ENCODE measurements at places on chromosomes 1 and 21. TPM values are rescaled to one million over a fixed set of nuclear protein-coding genes. Genes with fewer than 3 reads are reported as not detected.

- DNase-seq: no peak
Measured at GRCh38 chr1:204308023-204308628, 51.6 kb downstream of the PLEKHA6 start.

GRCh38 chr1:36350659-36351226 lies 27.3 kb upstream of the EVA1B start:
- no peak for DNase-seq

DNA sequence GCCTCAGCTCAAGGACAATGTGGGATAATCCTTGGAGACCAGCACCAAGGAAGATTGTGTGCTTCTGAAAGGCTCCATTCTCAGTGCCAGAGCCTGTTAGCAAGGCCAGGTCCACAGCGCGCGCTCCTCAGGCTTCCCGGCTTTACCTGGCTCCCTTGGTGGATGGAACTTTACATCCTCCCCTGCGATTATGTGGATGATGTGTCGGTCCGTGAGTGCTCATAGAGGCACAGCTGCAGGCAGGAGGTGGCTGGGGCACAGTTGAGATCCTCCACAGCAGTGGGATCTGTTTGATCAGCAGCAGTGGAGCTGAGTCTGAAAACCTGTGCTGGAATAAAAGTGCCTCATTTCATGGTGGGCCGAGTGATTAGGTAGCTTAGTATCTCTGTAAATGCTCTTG lies 62.7 kb downstream of the PRDM2 start:
- DNase-seq: no peak

DNA sequence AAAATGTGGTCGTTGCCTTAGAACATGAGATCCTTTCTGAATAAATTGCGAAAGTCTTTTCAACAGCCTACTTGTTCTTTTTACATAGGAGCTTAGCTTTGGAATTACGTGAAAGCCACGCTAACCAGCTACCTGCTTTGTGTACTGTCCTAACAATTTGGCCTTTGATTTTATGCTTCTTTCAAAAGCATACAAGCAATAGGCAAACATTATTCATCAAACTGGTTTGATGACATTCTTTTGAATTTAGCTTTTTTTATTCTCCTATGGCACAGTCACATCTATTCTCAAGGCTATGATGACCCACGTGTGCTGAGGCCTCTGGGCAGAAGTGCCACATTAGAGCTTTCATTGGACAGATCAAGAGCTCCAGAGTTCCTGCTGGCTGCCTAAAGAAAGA lies 178.0 kb upstream of the DPT start:
- DNase-seq: no peak

DNA sequence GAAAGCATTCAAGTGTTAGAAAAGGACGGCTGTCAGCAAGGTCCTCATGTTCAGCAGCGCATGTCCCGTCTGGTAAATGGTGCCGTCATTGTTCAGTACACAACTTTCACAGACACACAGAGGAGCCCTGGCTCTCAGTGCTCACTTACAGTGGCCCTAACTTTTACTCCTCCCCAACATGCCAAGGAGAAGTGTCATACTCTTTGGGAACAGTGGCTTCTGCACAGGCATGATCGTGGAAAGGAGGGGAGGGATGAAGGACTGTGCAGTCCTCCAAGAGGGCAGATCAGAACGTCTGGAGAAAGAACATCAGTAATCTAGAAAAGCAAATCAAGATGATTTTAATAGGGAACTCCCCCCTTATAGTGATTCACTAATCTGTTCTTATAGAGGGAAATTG lies 3.8 kb upstream of the GRHL3 start:
- no peak for DNase-seq

Gene CD5L
- total RNA-seq: not detected

GRCh38 chr1:214126697-214127146 lies 138.9 kb downstream of the PROX1 start:
- no peak for DNase-seq

DNA sequence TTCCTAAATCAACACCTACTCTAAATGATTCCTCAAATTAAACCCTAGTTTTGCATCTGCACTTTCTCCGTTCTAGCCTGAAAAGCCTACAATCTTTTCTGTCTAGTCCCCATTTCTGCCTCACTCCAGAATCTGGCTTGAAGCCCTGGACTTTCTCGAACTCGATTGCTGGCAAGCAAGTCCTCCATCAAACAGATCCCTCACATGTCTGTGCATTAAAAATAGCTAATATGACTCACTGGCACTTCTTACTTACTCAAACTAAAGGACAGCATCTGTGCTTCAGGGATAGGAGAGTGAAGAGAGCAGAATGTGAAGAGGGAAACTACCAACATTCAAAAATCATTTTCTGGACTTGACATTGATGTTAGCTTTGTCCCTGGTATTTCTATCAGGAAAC lies 51.8 kb upstream of the CXADR start:
- no peak for DNase-seq

DNA sequence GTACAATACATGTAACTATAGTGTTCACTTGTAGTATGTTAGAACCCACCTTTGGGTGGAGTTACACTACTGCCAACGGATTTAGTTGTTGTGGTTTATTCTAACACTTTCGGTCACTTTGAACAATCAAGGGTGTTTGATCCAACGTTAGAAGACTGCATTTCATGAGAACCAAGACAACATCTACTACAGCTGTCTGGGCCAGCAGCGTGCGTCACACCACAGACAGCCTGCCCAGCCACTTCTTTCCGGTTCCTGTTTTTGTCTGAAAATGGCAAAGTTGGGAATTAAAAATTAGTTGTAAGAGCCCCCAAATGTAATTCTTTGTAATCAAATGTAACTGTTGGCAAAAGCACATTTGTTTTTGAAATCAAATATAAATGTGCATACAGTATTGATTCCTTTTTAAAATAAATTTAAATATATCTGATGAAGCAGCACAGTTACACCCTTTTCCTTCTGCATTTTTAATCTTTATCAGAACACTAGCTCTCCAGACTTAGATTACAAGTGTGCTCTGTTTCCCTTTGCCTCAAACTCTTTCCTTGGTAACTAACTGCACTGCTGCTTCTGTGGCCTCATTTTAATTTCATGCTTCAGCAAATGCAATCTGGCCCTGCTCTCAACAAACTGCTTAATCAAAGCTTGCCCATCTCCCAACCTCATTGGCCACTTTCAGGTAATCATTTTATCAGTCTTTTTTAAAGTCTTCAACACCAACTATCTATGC lies 86.6 kb upstream of the DPH5 start:
- DNase-seq: peak; percentile 64

Gene SLC35E2B
- total RNA-seq: 23.9 TPM

Gene ZBTB8A
- 2.3 TPM for total RNA-seq

GRCh38 chr1:11570821-11571380 lies 83.3 kb downstream of the FBXO2 start:
- no peak for DNase-seq

Gene OR2M5
- not detected for total RNA-seq

DNA sequence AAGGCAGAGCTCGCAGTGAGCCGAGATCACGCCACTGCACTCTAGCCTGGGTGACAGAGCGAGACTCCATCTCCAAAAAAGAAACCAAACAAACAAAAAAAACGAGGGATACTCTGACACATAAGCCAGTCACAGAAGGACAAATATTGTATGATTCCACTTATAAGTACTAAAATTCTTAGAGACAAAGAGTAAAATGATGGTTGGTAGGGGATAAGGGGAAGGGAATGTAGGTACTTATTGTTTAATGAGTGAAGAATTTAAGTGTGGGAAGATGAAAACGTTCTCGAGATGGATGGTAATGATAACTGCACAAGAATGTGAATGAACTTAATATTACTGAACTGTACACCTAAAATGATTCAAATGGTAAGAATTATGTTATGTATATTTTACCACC lies 66.7 kb upstream of the GUCA2A start:
- no peak for DNase-seq

GRCh38 chr1:222095606-222096475 lies 354.0 kb upstream of the DUSP10 start:
- no peak for DNase-seq

- DNase-seq: no peak
Measured at GRCh38 chr1:211196880-211197279, 62.3 kb upstream of the RCOR3 start.

Gene LRRC39
- 92.5 TPM for total RNA-seq

Gene MX1
- total RNA-seq: 7.0 TPM

Gene SERTAD4
- total RNA-seq: 0.17 TPM

DNA sequence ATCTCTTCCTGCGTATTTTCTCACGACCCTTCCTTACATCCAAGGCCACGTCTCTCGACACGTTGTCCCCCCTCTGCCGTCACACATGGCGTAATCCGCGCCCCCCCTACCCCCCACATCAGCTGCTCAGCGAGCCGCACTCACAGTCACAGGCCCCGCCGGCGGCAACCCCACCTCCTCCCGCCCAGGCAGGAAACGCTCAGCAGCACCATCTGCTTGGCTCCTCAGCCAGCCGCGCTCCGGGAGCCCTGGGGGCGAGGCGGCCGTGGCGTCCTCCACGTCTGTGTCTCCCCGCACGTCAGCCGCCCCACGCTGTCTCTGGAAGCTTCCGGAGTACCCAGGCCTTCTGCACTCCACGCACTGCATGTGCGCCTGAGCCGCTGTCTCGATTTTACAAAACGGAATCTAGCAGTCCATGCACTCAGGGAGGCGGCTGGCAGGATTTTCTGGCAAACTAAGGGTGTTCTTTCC lies 64.6 kb downstream of the SIK1 start:
- DNase-seq: peak; percentile 88

DNA sequence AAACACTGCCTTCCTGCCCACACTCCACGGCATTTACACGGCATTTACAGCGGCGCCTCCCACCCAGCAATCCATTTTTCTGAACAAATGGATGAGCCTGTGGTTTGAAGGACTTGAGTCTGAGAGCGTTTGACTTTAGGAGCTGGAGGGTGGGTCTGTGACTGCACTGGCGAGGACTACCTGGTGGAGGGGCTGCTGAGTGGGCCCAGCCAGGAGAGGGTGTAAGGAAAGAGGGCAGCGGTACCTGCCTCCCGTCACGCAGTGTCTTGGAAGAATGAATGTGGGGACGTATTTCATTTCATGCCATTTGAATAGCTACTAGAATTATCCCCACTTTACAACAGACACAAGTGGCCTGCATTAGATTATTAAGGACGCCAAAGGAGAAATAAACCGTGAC lies 62.9 kb downstream of the B3GALT5 start:
- no peak for DNase-seq

Gene GREM2
- total RNA-seq: 9.5 TPM

DNA sequence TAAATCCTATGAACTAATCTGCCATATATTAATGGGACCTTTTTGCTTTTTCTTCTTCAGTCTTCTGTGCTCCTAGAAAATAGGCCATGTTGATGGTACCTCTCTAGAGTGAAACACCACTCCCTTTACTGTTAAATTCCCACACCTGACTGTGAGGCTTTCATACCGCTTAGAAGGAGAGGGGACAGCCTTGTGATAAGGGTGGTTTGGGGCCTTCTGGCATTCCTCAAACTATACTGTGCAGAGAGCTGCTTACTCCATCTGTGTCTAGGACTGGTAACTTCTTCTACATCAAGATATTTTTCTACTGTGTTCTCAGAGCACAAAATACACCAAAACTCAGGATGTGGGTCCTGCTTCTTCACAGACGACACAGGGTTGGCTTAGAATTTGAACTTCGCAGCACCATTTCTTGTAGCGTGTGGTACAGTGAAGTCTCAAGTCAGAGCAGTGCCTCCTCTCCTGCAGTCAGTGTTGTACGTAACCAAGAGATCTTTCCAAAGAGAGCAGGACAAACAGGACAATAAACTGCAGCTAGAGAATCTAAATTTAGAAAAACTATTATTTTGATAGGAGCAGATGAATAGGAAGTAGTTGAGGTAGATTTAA lies 43.8 kb downstream of the MACO1 start:
- DNase-seq: no peak

DNA sequence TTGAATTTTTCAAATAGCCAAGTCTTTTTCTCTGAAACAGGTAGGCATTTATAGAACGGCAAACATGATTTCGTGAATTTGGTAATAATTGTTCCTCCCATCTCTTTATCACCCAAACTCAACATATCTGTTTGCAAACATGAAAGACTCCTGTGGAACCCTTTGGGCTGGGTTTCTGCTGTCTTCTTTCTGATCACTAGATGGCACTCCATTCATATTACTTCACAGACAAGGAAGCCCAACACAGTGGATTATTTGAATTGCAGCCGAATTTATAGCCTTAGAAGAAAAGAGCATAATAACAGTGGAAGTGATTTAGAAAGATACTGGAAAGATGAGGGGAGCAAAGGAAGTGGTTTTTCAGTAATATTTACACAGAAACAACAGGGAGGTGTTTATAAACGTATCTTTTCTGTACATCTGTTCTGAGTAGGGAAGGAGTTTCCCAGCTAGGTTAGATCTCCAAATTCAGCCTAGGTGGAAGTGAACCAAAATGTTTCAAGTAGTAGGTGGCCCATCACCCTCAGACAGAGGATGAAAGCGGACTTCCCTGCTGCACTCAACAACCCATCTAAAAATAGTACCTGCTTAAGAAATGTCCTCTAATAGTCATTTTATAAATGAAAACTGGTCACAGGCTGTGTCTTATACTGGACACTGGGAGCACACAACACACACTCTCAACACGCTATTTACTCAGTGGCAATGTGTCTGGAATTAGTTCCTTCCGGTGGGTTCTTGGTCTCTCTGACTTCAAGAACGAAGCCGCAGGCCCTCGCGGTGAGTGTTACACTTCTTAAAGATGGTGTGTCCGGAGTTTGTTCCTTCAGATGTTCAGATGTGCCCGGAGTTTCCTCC lies 67.6 kb downstream of the MAP3K21 start:
- DNase-seq: no peak

Gene FMN2
- 0.15 TPM for total RNA-seq

DNA sequence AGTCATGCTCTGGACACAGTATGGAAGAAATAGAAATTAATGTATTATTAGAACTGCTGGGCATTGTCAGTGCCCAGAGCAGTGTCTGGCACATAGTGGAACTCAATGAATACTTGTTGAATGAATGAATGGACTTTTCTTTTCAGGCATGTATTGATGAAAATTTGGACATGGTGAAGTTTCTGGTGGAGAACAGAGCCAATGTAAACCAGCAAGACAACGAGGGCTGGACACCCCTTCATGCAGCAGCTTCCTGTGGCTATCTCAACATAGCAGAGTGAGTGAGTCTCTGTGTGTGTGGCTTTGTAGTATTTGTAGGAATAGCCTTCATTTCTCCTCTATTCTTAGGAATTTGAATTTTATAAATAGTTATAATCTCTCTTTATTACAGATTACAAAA lies 68.1 kb downstream of the PPP1R12B start:
- DNase-seq: no peak

DNA sequence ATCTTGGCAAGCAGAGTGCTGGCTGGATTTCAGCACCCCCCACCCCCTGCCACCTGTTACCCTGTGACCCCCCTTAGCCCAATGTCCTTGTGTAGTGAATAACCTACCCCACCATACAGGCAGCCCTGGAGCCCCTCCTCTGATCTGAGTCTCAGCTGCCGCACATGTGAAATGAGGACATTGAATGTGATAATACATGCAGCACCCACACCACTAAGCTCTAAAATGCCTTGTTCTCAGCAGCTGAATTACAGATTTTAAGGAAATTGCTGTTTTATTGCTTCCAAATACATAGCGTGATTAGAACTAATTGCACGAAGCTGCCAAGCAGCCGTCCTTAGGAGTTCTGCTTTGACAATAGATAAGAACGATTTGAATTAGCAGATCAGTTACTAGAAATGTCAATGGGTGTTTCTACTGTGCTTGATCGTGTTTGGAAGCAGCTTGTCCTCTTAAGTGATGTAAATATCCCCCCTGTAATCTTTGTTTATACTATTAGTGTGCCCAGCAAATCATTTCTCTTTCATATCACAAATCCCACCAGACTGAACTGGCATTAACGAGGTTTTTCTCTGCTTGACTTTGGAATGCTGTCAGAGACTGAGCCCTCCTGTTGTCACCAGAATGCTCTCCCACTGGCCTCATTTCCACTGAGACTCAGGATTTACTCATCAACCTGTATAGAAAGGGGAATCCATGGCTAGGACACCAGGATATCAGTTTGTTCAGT lies 4.9 kb downstream of the SLAMF8 start:
- no peak for DNase-seq

Gene NCMAP
- not detected for total RNA-seq

All from psoas muscle (tissue), 8 donors.